ENCODE measurements at places on chromosomes 5 and 9. TPM values are rescaled to one million over a fixed set of nuclear protein-coding genes. Genes with fewer than 3 reads are reported as not detected.

- DNase-seq: no peak
Observed at GRCh38 chr5:127061956-127062355, 11.3 kb downstream of the C5orf63 start.

DNA sequence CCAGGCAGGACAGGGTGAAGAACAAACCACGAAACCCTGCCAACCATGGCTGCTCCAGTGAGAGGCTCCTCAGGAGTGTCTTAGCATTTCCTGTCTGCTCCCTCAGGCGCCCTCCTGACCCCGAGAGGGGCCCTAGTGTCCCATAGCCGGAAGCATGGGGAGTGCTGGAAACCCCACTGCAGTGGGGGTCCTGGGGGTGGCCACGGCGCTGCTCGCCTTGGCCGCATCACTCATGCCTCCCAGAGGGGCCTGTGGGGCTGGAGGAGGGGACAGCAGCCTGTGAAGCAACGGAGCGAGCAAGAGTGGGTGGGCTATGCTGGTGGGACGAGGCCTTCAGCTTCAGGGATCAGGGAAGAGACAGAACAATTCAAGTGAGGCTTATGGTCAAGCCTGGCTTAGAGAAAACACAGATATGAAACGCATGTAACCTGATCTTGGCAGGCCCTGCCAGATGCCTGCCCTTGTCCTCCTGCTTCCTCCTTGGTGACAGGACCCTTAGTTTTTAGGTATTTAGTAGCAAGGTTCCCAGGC is 219.1 kb downstream of the FANCC start:
- DNase-seq: no peak

DNA sequence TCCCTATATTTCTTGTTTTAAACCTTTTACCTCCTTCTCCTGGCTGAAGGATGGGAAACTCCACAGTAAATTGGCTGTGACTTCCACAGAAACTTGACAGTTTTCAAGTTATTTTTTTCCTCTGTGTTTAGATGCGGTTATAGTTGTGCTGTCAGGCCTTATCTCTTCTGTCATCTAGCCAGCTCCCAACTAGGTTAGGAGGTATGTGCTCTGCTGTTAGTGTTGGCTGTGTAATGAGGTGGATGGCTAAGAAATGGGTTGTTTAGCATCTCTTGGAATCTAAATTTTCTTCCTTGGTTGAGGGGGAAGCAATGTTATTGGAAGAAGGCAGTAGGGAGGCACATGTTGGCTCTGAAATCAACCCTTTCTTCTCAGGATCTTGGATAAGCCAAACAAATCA is 149.9 kb upstream of the RUSC2 start:
- DNase-seq: no peak

DNA sequence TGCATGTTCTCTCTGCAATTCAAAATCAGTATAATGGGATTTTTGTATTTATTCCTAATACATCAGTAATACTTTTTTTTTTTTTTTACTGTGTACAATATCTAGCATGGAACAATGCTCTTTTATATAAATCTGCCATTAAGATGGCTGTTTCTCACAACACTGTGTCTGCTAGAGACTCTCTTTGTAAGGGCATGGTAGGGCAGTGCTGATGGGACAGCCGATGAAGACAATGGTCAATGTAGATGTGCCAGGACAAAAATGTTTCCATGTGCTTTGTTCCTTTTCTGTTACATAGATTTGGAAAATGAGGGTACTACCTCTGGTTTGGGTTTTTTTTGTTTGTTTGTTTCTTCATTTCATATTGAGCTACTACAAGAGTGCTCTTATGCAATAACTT is 95.3 kb upstream of the ITGA2 start:
- DNase-seq: no peak

DNA sequence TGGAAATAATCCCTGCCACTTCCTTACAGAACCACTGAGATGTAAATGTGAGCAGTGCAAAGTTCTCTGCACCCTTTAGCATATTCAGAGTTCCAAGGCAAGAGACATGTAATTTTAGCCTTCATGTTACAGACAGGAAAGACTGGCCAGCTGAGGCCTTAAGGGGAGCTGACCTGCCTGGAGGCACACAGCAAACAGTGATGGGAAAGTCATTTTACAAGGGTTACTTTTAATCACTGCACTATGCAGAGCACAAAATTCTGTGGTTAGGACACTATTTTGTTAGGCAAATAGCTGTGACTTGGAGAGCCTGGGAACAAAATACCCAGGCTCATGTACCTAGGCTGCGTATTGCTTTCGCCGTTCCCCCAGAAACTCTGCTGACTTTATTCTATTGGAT is 30.2 kb upstream of the TNIP1 start:
- DNase-seq: no peak

DNA sequence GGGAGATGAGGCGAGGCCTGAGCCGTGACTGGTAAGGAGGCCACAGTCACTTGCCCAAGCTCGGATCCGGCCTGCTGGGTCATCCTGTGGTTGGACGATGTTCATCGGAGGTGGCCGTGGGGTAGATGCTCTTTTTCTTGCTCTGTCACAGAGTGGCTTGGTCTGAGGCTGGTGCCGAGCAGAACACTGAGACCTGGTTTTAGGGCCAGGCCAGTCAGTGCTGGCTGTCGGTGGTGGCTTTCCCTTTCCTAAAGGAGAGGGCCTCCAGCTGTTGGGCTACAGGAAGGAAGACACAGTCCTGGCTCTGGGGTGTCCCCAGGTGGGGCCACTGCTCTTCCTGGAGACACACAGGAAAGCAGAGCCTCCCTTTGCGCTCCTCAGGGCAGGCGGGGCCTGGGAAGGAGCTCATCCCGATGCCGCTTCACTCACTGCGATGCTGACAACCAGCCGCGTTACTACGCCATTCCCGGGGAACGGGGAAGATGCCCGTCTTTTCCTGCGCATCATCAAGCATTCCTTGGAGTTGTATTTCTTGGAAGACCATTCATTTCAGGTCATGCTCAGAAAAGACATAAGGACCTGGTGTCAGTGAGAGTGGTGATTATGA is 254.8 kb upstream of the IRX4 start:
- no peak for DNase-seq

STPG3 gene
- 2.6 TPM for polyA plus RNA-seq

PCDHA10 gene
- polyA plus RNA-seq: 0.75 TPM

NR5A1 gene
- polyA plus RNA-seq: 0.11 TPM

NUP214 gene
- 52.6 TPM for polyA plus RNA-seq

SLC6A18 gene
- 0.12 TPM for polyA plus RNA-seq

Measured in renal cortex interstitium (tissue), 15 donors.